Stimulated activated CD8-positive, alpha-beta memory T cell treated with anti-CD3 and anti-CD28 coated beads, Interleukin-4, amount 100 ng/mL, for 1 hour (primary cell): ENCODE measurements at places on chromosomes 5 and 9.
A peak's percentile ranks its signal among the peaks of the same experiment; 100 is the strongest.

DNA sequence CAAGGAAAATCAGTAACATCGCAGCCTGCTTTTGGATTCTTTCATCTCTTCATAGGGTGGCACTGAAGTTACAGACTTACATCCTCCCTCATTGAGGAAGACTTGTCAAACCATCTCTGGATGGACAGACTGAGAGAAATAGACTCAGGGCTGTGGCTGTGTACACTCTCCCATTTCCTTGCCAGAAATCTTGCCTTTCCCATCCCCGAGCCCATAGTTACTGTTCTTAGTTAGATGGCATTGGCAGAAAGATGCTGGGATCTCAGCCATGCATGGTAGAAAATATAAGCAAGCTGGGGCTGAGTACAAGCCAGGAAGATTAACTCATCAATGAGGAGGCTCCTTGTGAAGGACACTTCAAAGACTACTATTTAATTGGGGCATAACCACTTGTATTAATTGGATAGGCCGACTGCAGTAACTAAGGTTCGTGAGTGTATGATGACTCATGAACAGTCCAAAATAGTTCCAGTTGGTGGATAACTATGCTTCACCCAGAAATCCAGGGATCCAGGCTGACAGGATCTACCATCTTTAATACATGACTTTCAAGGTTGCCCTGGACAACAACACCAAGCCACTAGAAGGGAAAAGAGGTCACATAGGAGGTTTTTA lies 137.9 kb downstream of the TMEM38B start:
- no peak for DNase-seq

GRCh38 chr5:142929587-142929986 lies 159.4 kb downstream of the ARHGAP26 start:
- DNase-seq, result peak; percentile 9

GRCh38 chr9:27688954-27689353 lies 115.7 kb upstream of the C9orf72 start:
- DNase-seq, result no peak

DNA sequence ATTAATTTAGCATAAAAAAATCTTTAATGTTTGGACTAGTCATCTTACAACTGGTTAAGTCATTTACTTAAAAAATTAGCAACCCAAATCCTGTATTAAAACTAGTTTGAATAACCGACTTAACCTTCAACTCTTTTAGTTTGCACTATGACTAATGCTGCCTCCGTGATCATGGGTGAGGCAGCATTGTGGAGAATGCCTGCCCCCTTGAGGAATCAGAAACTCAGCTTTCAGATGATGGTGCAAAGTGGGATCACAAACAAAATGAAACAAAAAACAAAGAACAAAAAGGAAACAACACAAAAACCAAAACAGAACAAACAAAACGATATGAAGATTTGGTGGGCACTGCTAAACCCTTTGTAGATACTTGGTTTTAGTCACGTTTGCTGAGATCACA lies 127.0 kb upstream of the PALM2AKAP2 start:
- no peak for DNase-seq

DNA sequence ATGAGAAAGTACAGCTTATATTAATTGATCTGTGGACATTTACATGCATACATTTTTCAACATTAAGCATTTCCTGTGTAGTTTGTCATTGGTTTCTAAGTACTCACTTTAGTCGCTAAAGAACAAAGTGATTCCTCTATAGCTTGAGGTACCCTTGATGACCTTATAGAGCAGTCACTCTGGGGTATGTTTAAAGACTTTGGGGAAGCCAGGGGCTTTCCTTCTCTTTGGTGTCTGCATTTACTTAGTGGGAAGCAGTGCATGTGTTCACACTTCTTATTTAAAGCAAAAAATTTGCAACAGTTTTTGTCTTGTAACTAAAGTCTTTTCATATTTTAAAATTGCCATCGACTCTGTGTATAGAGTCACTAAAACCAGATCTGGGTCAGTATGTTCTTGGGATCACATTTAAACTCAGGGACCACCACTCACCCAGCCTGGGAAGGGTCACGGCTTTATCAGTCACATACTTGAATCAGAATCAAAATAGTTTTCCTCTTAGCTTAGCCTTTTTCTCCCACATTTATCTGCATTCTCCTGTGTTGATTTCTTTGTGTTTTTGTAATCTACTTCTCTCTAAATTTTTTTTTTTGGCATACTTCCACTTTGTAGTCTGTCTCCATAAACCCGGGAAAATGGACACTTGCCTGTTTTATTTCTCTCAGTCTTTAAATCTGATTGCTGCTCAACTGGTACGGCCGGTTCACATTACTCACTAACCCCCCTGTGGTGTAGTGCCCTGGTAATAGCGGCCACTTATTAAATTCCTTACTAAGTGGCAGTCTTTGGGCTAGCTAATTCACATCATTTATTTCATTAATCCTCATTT lies 143.9 kb upstream of the FBN2 start:
- DNase-seq, result no peak
